Fibroblast of skin of right biceps (primary cell): ENCODE measurements at places on chromosomes 6 and 20.

GRCh38 chr20:35341366-35342028, 49.3 kb upstream of the FAM83C start:
- DNase-seq, result peak; percentile 40

- no peak for DNase-seq
These were observed 5.4 kb upstream of the POU3F2 start for GRCh38 chr6:98828941-98829411.

DNA sequence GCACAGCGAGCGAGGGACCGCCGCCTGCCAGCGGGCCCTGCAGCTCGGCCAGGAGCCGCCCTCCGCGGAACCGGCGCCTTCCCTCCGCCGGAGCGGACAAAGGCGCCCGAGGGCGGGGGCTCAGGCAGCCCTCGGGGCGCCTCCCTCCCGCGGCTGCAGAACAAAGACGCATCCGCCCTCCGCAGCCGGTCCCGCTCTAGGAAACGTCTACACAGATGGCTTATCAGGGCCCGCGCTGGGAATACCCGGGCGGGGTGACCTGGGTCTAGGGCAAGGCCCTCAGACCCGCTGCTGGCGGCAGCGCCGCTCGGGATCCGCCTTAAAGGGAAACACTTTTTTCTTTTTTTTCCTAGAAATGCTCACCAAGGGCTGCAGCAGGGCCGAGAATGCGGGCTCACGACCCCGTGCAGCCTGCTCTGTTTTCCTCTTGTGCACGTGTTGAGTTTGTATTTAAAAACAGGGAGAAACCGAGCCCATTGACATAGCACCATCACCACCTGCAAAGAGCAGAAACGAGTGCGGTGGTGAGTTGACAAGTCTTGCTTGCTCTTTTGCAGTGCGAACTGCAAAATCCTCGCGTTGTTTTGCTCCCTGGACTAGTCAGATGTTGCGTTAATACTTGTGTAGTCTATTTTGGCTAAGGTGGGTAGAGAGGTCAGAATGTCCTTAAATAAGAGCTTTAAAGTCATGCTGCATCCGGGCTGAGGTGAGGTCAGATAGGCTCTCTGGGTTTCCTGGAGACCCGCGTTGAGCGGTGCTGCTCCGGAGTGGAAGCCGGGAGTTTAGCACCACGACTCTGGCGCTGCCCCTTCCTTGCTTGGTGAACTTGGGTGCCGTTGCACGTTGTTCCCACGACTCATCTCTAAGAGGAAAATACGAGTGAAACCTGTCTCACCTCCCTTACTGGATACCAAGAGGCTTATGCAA, 1.1 kb upstream of the RPS6KA2 start:
- peak; percentile 53 for DNase-seq

- DNase-seq, result no peak
These were observed 320.2 kb downstream of the BTBD9 start for GRCh38 chr6:38319256-38320212.

- peak; percentile 17 for DNase-seq
These were observed 36.1 kb downstream of the GMDS start for GRCh38 chr6:2209226-2209809.

DNA sequence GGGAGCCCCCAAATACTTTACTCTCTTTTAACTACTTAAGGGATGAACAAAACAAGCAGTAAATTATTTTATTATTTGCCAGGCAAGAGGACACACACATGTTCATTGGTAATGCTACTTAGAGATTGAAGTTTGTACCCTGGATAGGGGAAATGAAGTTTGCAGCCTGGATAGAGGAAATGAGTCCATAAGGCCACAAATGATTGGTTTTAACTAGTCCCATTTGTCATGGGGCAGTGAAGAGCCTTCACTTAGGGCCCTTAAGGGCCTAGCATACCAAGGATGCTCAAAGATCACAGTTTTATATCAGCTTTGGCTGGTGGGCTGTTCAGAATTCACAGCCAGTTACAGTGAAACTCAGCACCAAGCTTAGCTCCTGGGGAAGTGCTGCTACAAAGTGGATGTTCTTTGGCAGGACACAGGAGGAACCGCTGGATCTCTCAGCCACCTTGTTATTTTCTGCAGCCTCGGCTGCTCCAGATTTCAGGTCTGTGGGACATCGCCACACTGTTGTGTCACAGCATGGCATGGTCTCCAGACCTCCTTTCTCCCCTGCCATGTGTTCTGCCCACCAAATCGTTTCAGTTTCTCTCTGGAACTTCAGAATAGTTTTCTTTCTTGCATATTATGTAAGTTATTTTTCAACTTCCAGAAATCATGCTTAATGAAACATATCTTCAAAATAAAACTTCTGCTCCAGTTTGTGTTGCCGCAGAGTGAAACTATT, 41.8 kb downstream of the NCOA7 start:
- no peak for DNase-seq

GRCh38 chr20:13816757-13817156, 31.9 kb downstream of the NDUFAF5 start:
- DNase-seq, result no peak

DNA sequence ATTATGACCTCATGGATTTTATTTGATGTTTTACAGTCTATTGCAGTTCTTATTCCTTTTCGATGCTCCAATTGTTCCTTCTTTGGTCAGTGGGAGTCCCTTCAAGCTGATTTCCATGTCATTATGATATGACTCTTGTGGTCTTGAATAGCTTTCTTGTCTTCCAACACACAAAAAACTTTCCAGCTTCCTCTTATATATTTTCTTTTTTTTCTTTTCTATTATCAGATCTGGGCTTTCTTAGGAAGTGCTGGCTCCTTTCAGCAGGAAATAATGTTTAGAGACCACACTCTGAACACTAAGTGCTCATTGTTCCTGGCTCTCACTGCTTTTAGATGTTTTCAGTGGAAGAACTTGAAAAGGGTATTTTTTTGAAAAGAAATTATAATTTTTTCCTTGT, 3.1 kb upstream of the SLC17A1 start:
- DNase-seq, result no peak

GRCh38 chr20:32040142-32040953, 11.7 kb upstream of the HCK start:
- DNase-seq, result no peak

DNA sequence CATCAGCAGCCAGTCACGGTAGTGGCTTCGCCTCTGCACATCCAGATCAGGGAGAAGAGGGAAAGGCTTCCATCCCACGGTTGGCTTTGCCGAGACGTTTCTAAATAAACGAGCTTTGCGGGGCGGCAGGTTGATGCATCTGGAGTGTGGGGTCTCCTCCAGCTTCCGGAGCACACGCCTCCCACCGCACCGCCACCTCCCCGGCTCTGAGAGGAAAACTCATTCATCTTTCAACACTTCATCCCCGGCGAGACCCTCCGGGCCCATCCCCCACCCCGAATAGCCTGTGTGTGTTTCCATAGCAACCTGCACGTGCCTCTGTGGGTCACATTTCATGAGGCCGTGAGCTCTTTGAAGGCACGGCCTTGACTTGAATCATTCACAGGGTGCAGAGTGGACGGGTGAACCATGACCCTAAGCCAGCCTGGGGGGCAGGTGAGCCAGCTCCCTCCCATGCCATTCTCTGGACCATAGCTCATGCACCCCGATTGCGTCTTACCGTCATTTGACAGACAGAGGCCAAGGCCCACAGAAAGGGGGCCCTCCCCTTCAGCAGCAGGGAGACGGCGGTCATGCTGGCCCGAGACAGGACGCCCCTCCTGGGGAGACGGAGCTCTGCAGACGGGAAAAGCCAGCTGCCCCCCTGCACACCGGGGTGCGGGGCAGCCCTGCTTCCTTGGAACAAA, 16.2 kb upstream of the CHRNA4 start:
- DNase-seq, result no peak

DNA sequence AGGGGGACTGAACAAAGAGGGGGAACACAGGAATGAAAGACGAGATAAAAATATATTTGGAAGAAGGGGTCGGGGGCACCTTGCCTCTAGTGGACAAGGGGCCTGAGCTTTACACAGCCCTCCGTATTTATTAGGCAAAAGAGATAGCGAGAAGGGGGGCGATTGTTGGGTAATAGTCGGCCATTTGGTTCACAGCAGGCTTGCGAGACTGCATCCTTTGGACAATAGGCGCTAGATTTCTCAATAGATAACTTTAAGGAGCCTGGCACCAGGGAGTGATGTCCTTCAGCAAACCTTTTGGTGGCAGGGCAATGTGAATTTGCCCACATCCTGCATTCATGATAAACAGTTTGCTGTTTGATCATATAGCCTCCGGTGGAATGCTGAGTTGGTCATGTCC, 3.0 kb upstream of the NANP start:
- DNase-seq, result no peak

DNA sequence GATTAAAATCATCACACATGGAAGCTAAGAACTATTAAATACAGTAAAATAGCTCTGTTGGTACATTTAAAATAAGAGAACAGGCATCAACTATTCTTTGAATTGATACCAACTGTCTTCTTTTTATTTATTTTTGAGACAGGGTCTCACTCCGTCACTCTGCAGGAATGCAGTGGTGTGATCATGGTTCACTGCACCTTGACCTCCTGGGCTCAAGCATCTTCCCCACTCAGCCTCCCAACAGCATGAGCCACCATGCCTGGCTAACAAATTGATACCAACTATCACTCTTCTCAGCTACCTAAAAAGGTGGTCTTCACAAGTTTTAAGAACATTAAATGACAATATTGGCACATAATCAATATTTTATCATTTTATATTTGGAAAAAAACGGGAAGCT, 7.8 kb upstream of the PNISR start:
- DNase-seq, result no peak

GRCh38 chr6:115617031-115617430, 443.7 kb downstream of the FRK start:
- peak; percentile 42 for DNase-seq

DNA sequence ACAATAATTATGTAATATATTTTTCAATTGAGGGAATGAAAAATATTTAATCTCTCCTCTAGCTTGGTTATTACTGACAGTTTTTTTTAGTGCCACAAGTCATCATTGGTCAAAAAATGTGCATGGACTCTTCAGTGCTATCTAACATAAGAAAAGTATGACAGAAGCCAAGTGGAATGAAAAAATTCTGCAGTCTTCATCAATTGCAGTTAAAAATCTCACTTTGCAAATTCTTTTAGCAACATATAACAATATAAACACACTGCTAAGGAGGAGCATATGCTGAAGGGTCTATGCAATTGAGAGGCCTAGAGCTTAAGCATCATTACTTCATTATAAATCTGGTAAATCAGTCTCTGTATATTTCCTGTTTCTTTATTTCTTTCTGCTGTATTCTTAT, 175.1 kb downstream of the ARHGAP18 start:
- DNase-seq, result peak; percentile 21

DNA sequence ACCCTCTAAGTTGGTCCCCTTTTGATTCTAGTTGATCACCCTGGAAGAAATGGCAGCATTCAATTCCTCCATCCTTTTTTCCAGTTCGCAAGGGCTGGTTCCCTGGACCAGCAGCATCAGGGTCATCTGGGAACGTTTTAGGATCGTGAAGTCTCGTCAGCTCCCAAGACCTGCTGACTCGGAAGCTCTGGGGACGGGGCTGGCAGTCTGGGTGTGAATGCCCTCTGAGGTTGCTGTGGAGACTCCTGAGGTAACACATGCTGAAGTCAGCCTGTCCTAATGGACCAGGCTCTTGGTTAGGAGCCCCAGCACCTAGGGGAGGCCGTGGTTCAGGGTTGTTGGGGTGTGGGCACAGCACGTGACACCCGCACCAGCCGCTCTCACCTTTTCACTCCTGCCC, 164.1 kb downstream of the SYNDIG1 start:
- no peak for DNase-seq

DNA sequence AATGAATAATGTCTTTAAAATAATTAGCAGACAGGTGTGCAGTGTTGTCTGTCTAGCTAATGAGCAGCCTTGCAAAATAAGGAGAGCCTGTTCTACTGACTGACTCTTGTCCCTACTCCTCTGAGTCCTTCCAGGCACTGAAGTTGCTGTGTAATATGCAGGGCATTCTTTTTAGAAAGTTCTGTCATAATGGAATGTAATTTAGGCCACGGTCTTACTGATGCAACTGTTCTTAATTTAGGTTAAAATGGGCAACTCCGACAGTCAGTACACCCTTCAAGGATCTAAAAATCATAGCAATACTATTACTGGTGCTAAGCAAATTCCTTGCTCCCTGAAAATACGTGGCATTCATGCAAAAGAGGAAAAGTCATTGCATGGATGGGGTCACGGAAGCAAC, 133.9 kb downstream of the TIAM2 start:
- peak; percentile 58 for DNase-seq

DNA sequence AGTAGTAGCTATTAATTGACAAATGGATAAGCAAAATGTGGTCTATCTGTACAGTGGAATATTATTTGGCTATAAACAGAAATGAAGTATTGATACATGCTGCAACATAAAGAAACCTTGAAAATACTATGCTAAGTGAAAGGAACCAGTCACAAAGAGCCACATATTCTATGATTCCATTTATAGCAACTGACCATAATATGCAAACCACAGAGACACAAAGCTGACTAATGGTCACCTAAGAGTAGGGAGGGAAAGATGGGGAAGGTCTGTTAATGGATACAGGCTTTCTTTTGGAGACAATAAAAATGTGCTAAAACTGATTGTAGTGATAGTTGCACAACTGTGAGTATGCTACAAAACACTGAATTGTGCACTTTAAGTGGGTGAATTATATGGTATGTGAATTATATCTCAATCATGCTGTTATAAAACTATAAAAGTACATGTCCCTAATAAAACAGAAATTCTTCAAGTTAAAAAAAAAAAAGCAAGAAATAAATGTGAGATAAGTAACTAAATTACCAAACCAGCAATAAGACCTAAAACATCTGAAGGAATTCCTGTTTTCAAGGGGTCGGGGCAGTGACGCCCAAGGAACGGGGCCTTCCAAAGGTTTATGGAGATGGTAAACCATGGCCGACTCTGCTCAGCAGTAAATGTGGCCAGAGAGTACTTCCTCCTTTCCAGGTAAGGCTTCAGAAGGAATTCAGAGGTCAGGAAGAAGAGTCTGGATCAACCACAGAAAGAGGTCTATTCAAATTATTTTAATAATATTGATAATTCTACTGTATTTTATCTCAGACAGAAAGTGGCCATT, 75.4 kb downstream of the ARHGAP18 start:
- DNase-seq, result peak; percentile 44

DNA sequence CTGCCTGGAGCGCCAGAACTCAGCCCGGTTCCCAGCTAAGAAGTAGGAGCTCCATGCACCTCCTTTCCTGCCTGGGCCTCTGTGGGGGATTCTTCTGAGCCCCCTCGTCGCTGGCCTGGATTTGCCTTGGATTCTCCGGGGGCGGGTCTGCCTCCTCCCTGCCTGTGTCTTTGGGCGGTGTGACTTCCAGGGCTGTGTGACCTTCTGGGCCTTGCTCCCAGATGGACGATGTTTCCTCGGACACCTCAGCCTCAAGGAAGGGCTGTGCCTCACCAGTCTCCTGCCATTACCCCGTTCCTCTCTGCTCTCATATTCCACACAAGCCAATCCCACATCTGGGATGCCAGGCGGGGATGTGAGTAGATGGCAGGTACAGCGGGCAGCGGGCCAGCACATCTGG, 76.8 kb downstream of the ERMARD start:
- DNase-seq, result no peak

GRCh38 chr6:125302840-125303511, 1.2 kb upstream of the HDDC2 start:
- peak; percentile 69 for DNase-seq
